ENCODE measurements at places on chromosomes 2 and 18.

GRCh38 chr2:227657199-227657845 lies 9.3 kb upstream of the SCYGR5 start:
- no peak for DNase-seq

GRCh38 chr18:74310411-74310810 lies 5.2 kb upstream of the C18orf63 start:
- no peak for DNase-seq

DNA sequence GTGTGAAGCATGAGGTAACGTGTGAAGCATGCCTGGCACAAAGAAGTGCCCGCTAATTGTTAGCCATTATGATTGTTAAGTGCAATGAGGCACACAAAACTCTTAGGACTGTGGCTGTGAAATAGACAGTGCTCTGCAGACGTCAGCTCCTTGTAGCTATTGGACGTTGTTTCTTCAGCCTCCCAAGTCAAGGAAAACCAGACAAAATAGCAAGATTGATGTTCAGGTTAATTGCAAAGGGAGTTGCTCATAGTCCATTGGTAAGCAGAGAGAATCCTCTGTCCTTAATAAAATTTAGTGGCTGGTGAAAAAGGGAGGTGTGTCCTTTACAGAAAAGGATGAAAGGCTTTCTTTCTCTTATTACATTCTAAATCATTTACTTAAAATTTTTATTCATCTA lies 54.6 kb upstream of the MBP start:
- no peak for DNase-seq

- no peak for DNase-seq
Observed at GRCh38 chr2:172968061-172968469, 107.6 kb upstream of the MAP3K20 start.

GRCh38 chr2:205511641-205512040 lies 170.7 kb upstream of the NRP2 start:
- no peak for DNase-seq

GRCh38 chr2:112483831-112484230 lies 1.9 kb downstream of the TTL start:
- DNase-seq, result no peak

DNA sequence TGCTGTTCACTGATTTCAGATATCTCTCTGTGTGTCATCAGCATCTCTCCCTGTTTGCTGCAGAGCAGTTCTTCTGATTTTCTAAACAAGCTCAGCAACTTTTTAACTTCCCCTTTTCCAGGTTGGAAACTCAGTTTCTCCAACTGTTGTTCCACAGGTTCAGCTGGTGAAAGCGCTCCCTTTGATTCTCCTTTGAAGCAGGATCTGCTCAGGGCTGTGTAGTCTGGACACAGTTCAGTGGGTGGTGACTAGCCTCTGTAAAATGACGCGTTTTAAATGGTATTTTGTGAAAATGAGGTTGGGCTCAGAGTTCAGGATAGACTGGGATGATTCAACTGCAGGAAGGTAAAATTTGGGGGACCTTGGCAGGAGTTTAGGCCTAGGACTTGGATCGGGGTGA lies 106.3 kb downstream of the TRIM43 start:
- DNase-seq, result no peak

- DNase-seq, result no peak
Observed at GRCh38 chr18:43113220-43113895, 2.1 kb downstream of the RIT2 start.

- DNase-seq, result no peak
Observed at GRCh38 chr18:6878556-6879297, 149.2 kb downstream of the ARHGAP28 start.

- DNase-seq, result no peak
Observed at GRCh38 chr2:182891611-182892010, 25.2 kb upstream of the FRZB start.

Data from activated T-cell treated with anti-CD3 and anti-CD28 coated beads, Interleukin-2, amount 50 U/mL, for 4 hours (primary cell).